ENCODE measurements at places on chromosomes 6 and 20.

- no peak for DNase-seq
Observed at GRCh38 chr6:1422290-1422689, 32.9 kb downstream of the FOXF2 start.

DNA sequence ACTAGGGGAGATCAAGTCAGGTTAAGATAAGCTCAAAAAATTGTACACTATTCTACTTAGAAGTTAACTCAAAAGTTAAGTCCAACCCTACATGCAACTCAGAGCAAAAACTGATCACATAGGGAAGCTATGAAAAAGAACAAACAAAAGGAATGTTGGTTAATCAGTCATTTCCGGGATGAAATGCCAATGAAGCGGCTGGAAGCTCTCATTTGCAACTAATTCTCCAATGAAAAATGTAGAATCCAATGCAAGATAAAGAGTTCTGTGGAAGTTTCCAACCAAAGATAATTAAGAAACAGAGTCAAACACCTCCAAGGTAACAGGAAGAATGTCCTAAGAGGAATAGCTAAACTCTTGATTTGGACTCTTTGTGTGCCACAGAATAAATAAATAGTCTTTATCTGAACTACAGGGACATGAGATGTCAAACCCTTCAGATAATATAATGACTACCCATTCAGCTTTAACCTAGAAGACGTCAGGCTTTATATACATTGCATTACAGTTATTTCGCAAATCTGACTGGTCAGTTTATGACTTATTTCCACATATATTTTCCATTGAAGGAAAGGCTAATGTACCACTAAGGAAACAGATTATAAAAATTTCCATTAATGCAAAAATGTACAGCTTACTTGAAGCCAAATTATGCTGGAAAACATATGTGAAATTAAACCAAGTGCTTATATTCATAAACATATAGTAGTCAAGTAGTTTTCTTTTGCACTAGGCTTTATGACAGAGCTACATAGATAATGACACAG is 48.0 kb upstream of the DST start:
- peak; percentile 27 for DNase-seq

DNA sequence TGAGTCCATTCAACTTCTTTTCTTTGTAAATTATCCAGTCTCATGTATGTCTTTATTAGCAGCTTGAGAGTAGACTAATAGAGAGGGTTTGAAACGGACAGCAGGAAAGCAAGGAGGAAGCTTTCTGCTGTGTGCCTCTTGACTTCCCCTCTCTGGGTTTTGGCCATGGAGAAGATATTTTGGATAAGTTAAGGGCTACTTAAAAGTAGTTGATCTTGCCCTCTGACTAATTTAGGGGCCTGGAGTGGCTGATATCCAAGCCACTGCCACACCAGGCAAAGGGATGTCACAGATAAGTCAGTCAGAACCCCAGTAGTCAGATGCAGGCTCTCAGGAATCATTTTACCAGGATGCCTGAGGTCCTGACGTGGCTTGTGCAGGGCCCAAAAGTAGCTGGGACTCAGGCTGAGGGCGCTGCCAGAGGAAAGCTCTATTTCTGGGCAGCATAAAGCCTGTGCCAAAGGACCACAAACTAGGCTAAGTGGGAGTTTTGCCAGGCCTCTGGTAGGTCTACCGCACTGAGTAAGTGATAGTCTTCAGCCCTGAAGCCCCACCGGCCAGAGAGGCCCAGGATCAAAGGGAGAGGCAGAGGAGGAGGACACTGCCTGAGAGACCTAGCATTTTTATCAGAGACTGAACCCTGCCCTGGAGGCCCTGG is 41.6 kb upstream of the IYD start:
- DNase-seq = no peak

- no peak for DNase-seq
Observed at GRCh38 chr6:25351485-25351884, 72.3 kb downstream of the CARMIL1 start.

DNA sequence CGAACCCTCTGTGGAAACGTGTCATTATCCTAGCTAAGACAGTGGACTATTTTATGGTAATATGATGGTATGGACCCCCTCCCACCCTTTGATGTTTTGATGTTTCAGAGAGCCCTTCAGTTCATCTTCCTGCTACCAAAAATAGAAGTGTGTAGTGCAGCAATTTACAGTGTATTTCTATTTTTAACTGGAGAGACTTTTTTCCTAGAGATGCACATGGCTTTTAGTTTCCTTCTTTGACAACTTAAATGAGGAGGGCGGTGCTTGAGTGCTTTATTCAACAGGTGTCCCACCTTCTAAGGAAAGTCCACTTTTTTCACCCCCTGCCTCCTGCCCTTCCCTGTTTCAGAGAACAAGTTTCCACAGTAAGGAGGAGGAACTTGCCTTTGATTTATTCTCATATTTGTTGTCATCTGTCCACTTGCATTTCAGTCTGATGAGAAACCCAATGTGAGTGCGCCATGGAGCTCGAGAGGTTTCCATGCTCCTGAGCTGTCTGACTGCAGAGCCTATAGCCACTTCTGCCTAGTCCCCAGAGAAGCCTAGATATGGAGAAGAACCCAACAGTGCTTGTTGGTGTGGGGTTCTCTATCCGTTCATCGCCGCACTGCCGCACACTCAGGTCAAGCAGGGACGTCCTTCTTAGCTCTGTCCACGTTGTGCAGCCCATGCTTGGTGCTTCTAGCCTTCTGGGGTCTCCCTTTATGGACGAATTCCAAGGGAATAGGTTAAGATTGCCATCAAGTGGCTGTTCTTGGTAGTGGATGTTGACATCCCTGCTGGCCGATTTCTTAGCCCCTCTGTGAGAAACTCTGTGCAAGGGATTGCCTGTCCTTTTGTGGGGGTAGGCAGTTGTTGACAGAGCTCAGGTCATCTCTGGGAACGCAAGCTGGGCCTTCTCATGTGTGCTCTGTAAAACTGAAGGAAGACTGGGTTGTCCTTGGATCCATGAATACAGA is 144.2 kb downstream of the JARID2 start:
- DNase-seq = no peak

DNA sequence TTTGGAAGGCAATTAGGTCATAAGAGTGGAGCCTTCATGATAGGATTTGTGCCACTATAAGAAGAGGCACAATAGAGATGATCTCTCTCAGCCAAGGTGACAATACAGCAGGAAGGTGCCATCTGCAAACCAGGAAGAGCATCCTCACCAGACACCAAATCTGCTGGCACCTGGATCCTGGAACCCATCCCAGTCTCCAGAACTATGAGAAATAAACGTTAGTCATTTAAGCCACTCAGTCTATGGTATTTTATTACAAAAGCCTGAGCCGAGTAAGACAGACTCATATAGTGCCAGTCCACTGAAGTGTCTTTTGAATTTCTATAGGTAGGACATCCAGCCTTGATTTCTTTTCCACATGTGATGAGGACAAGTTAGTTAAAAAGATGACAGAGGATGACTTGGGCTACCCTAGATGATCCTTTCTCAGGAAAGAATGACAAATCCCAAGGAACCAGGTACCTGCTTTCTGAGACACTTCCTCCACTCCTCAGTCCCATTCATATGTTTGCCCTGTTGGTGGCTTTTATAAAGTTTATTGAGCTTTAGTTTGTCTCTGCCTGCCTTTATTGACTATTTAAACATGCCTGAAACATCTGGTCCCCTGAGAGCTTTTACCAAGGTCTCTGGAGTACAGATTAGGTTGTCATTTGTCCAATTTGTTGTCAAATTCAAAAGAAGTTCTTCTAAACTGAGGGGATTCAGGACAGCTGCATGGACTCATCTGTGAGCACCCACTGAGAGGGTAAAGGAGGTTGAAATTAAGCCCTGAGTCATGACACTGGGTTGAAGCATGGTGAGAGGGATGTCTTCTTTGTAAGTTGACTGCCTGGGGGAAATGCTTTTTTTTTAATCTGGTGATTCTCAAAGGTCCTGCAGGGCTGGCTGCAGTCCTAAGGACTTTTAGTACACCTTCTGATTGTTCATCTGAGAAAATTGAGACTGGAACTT is 165.0 kb upstream of the PLCB4 start:
- no peak for DNase-seq

DNA sequence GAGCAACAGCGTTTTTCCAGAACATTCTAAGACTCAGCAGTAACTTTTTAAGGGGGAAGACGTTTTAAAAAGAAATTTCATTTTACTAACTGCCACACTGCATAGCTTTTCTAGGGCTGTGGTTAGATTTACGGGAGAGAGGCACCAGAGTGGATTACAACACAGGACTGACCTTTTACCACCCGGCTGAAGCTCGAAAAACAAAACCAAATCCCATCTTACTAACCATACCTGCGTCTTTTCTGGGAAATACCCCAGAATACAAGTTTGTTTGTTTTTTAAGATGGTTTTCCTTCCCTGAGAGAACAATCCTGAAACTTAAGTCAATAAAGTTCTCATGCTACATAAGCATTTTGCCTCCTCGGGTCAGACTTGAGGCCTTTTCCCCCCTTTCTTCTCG is 209.3 kb upstream of the SOX4 start:
- DNase-seq = no peak

DNA sequence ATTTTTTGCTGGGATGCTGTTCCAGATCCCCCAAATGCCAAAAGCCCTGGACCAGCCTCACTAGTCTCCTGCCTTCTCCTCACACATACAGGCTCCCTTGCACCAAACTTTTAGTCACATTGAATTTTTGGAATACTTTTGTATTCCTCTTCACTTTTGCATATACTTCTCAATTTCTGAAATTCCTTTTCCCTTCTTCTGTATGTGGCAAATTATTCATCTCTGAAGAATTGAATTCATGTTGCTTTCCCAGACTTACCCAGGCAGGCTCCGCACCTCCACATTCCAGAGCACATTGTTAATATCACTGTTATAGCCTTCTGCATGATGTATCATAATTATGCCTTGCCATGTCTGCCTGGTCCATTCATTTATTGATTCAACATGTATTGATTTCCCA is 255.3 kb upstream of the POU3F2 start:
- no peak for DNase-seq

GRCh38 chr6:64683682-64684081 is 1023.3 kb downstream of the EYS start:
- DNase-seq = no peak

GRCh38 chr20:59404749-59405148 is 104.3 kb downstream of the EDN3 start:
- no peak for DNase-seq

DNA sequence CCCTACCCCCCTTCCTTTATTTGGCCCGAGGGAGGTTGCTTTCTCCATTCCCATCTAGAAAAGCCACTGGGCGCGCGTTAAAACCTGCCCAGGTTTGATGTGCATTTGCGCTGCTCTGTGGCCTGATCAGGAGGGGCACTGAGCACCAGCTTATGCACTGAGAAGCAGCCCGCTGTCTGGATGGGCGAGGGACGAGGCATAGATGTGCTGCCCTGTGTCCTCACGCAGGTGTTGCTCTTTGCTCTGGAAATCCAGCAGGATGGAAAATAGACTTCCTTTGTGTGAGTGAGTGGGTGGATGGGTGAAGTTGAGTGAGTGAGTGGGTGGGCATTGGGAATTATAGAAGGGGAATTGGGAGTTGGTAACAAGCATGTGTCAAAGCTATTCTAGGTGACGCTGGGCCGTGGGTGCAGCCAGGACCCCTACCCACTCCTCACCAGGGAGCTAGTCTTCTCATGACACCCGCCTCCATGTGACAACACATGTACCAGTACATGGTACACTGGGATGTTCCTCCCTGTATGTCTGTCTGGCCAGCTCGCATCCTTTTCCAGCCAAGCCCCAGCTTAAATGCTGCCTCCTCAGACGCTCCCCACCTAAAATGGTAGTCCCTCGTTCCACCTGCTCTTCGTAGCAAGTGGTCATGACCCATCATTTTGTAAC is 162.6 kb downstream of the DTNBP1 start:
- DNase-seq = no peak

DNA sequence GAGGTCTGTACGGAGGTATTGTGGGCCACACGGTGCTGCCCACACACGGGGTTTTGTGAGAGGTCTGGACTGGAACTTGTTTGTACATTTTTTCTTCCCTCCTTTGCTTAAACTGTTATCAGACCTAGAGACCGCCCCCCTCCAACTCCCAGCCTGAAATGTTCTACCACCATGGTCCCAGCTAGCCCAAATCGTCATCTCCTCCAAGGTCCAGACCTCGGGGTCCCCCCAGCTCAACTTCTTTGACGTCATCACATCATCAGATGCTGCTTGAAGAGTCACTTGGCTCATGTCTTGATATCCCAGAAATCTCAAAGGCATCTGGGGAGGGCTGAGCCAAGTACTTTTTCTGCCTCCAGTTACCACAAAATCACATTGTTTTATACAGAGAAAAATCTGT is 2.8 kb upstream of the CCDC170 start:
- DNase-seq = no peak

DNA sequence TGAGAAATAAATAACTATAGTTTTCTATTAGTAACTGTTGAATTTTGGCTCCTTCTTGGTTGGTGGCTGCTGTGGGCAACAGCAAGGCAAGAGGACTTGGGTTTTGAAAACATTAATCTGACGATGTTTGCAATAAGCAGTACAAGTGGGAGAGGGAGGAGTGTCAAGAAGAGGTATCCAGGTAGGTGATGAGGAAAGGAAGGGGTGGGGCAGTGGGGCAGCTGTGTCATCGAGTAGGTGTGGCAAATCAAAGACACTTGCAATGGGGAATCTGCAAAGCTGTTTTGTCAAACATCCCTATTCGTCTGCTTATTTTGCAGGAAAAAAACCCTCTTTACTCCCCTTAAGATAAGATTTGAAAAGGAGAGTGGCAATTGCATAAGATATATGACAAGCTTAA is 171.9 kb upstream of the MAP3K7 start:
- DNase-seq = no peak

- DNase-seq = no peak
Observed at GRCh38 chr20:54104781-54105180, 34.4 kb upstream of the BCAS1 start.

GRCh38 chr6:135780326-135780725 is 71.2 kb upstream of the PDE7B start:
- no peak for DNase-seq

DNA sequence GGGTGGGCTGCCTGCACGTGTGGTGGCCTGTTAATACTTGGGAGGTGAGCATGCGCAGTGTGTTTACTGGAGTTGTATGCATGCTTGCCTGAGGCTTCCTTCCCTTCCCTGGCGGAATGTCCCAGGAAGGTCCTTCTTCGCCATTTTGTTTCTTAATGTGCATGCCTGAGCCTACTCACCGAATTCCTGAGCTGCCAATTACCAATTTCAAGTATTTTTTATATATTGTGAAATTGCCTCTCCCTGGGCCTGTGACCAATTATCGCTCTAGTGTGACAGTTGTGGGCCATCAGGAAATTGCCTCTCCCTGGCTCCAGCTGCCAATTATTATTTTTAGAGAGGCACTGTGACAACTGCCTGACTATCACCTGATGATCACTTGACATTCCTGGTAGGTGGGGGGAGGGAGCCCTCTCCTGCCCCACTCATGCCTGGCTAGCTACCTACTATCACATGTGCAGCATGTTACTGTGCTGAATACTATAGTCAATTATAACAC is 70.0 kb downstream of the FAM50B start:
- peak; percentile 73 for DNase-seq

DNA sequence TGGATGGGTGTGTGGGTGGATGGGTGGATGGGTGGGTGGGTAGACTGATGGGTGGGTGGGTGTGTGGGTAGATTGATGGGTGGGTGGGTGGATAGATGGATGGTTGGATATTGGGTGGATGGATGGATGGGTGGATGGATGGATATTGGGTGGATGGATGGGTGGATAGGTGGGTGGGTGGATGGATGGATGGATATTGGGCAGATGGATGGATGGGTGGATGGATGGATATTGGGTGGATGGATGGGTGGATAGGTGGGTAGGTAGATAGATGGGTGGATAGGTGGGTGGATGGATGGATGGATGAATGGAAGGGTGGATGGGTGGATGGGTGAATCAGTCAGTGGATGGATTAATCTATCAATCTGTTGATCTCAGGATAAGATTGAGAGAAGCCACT is 177.2 kb downstream of the ZMYND8 start:
- no peak for DNase-seq

Data from fibroblast of the conjunctiva (primary cell).